ENCODE measurements at places on chromosomes 7 and 10.

GRCh38 chr10:70093335-70093944 lies 39.2 kb downstream of the AIFM2 start:
- DNase-seq: no peak

- no peak for DNase-seq
Observed at GRCh38 chr7:128807191-128807590, 15.4 kb downstream of the CCDC136 start.

- DNase-seq: no peak
Observed at GRCh38 chr10:57979491-57979890, 288.2 kb downstream of the IPMK start.

GRCh38 chr10:117684672-117685211 lies 142.2 kb downstream of the EMX2 start:
- no peak for DNase-seq

DNA sequence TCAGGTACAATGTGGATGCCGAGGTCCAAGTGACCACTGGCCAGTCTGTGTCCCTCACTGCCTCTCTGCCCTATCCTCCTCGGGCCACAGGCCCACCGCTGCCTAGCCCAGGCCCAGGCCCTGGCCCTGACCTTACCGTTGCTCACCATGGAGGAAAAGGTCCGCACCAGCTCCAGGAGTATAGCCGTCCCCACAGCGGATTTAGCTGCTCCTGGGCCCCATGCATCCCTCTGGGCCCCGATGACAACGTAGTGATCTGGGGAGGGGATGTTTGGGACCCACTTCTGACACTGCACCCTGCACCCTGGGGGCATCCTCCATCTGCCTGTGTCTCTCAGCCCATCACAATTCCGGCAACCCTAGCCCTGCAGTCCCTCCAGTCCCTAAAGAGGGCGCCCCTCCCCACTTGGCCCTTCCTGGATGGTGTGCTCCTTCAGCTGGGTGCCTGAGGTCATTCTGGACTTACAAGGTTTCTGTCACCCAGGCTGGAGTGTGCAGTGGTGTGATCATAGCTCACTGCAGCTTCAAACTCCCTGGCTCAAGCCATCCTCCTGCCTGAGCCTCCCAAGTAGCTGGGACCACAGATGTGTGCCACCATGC lies 12.1 kb downstream of the TFR2 start:
- DNase-seq: no peak

DNA sequence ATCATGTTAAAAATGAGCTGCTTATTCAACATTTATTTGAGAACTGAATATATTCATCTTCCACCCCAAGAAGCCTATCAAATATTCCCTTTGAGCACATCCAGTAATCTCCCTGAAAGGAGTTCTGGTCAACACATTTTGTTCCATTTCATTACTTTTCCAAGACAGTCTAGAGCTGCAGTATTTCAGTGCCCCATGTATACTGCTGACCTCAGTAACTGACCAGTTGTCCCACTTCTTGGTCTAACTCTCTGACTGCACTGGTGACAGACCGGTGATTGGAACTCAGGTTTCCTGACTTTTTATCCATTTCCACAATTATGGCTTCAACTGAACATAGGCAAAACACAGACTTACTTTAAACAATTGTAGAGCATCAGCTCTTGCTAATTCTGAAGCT lies 206.8 kb upstream of the NPSR1 start:
- no peak for DNase-seq

DNA sequence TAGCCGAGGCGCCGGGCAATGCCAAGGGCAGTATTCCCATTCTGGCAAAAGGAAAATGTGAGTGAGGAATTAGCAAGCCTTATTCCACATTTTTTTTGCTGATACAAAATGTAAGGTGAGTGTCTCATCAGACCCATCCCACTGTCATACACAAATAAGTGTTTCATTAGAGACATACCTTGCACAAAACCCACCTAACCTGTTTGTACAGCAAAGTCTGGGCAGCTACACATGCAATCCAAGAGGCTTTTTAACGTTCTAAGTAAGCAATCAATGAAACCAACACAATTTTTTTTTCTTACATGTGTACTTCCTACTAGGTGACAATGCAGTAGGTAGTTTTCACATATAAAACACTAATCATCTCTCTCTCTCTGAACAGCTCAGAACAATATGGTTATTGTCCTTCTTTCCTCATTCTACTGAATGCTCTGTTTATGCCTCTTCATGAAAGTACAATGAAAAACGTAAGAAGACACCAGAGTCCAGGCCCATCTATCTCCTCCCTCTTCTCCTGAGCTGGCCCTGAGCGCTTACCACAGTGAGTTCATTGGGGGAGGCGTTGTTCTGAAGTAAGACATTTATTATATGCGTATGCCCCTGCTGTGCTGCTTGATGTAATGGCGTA lies 217.2 kb downstream of the ANK3 start:
- DNase-seq: no peak

DNA sequence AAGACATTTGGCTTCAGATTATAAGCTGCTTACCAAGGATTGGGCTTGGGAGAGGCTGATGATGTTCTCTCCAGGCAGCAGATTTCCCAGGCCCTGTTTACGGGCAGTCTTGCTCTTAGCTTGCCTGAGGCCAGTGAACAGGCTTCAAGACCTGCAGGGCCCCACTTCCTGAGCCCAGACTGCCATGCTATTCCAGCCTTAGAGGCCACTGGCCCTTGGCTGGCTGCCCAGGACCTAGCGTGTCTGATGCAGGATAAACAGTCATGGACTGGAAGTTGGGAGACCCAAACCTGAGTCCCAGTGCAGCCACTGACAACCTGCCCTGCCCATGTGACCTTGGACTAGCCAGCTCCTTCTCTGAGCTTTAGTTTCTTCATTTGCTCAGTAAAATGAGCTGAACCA lies 2.9 kb downstream of the PRXL2A start:
- no peak for DNase-seq

DNA sequence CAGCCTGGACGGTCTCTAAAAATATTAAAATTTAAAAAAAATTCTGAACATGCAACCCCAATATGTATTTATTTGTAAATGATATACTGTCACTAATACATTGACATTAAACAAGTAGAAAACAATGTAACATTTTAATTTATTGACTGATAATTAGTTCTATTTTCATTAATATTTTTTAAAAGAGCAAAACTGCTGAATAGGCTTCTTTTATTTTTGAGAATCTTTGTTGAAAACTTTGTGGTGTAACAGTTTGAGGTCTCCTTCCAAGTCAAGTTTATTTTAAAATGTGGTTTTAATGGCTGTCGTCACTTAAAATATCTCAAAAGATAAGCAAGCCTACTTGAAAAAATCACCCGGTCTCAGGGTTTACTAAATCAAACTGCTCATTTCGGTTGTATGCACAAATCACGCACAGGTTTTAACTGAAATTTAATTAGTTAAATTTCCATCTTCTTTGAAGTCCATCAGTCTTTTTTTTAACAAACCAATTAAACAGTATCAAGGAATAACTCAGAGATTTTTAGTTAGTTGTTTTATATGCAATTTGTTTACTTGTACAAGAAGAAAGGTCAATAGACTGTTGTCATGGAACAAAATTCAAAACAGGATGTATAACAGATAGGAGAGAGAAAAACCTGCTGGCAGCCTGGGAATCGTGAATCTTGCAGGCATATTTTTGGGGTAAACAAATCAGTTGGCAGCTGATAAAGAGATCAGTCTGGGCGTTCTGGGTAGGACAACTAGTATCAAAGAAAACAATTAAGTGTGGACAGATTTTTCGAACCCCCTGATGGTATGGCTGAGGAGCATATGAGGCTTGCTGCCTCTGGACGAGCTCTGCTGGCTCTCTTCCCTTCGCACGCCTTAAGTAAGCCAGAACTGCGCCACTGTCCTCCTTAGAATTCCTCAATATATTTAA lies 9.7 kb upstream of the EDRF1 start:
- DNase-seq: no peak

DNA sequence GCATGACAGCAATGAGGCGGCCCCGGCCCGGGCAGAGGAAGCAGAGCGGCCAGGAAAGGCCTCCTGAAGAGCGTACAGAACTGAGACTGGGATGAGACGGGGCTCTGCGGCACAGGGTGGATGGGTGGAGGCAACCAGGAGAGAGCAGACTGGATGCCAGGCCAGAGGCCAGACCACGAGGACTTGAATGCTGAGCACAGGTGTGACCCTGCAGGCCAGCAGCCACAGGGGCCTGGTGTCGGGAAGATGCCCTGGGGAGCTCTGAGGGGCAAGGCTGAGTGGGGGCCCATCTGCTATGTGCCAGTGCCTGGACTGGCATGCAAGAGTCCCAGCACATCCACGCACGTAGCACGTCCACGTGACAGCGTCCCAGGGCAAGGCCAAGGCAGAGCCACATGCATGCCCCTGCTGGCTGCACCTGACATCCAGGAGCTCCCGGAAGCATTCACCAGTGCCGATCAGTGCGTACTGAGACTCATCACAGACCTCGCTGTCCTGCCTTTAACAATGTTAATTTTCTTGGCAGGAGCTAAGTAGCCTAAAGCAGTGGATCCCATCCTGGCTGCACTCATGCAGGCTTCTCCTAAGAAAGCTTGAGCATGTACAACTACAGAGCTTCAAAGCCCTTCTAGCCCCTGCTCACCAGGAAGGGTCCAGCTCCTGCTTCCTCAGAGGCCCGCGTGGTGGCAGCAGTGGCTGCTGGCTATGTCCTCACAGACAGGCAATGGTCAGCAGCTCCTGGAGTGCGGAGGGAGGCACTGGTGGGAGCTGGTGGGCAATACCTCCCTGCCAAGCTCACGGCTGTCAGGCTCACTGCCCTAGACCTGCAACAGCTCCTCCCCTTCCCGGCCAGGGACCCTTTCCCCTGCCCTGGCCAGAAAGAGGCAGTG lies 18.0 kb downstream of the GRID1 start:
- DNase-seq: no peak

GRCh38 chr7:157189405-157189804 lies 50.7 kb downstream of the UBE3C start:
- DNase-seq: no peak

DNA sequence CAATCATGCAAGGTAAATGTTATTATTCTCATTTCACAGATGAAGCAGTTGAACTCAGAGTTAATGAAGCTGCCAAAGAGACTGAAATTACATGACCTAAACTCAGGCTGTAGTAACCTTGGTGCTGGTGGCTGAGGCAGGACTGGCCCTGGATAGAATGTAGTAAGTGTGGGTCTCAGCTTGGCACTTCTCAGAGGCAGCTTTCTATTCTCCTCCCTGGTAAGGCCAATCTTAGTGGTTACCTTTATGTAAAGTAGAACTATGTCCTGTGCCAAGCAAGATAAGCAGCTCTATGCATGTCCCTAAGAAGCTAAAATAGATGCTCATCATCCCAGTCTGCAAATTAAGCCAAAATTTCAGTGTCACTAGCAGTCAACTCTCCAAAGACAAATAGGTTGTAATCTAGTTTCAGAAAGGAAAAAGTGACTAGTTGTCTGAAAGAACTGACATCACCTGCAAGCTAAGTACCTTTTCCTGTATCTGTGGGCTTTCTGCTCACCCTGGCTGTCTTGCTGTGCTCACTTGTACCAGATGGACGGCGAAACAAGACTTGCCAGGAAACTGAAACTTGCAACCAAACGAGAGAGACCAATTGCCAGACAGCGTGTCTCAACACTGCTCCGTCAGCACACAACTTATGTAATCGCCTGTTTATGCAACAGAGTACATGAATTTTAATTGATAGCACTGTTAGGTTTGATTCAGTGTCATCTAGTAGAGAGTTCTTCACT lies 43.7 kb downstream of the CH25H start:
- no peak for DNase-seq

- DNase-seq: peak; percentile 77
Observed at GRCh38 chr7:100132697-100133151, 6.0 kb downstream of the MBLAC1 start.

- DNase-seq: no peak
Observed at GRCh38 chr7:6559896-6560295, 8.6 kb upstream of the GRID2IP start.

GRCh38 chr7:151135525-151135845 lies 32.0 kb downstream of the GBX1 start:
- no peak for DNase-seq

DNA sequence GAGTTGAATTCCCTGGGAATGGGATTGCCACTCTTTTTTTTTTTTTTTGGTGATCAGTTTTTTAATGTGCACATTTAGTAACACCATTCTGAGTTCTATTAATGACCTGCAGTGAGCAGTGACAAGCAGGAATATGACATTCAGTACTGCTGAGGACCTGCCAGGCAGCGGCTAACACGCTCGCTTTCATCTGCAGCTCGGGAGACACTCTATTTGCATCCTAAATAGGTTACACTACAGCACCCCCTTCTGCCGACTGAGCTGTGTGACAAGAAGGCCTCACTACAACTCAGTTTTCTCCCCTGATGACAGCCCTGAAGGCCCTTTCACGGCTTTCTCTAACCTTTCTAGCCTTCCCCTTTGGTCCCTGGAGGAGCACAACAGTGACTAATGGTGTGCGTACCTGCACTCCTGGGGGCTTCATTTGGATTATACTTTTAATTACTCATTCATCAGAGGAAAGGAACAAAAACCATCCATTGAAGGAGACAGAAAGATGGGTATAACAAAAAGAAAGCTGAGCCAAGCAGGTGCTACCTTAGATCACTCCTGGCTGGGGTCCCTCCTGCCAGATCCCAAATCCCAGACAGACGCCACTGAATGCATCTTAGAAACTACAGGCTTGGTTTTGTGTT lies 872.4 kb downstream of the LRMDA start:
- peak; percentile 10 for DNase-seq

DNA sequence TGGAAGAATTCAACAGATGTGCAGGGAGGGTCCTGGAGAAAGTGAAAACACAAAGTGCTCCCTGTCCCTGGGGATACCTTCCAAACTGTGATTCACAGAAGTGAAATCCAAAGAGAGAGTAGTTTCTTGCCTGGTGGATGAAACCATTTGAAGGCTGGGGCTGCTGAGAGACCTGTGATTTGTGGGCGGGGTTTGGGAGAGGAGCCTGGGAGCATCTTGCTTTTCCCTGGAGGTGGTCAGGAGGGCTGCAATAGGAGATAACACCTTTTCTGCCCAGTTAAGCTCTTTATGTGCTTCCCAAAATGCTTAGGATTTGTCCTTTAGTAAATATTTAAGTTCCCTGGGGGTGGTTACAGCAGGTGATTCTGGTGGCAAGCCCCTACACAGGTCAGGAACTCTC lies 105.3 kb upstream of the TPK1 start:
- DNase-seq: no peak

GRCh38 chr10:107913317-107914294 lies 749.1 kb upstream of the SORCS1 start:
- DNase-seq: no peak

GRCh38 chr7:73721377-73721817 lies 1.9 kb upstream of the STX1A start:
- DNase-seq: no peak

- no peak for DNase-seq
Observed at GRCh38 chr10:124616040-124616835, 127.9 kb downstream of the FAM53B start.

- DNase-seq: no peak
Observed at GRCh38 chr10:81027223-81027622, 489.5 kb downstream of the SH2D4B start.

- DNase-seq: no peak
Observed at GRCh38 chr7:139589474-139589873, 66.0 kb downstream of the CLEC2L start.

Data from germinal center (tissue), 1 donor.